ENCODE measurements at places on chromosomes 6 and 20.

GRCh38 chr20:25284131-25284601 is 36.3 kb downstream of the PYGB start:
- DNase-seq: no peak

GRCh38 chr6:7587631-7588100 is 2.3 kb upstream of the SNRNP48 start:
- DNase-seq: no peak

DNA sequence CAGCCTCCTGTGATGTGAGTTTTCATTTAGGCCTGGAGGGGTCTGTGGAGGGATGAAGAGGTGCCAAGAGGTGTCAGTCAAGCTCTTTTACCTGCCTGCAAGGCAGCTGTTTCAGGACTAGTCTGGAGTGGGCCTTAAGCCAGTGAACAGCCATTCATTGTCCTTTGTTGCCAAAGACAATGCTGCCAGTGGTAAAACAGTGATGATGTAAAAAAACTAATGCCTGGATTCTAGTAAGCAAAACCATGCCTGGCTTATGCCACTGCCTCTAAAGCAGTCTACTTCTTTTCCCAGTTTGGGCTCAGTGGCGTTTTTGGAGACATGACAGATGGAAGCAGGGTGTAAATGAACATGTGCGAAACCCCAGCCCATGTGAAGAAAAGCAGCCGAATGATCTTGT is 93.5 kb upstream of the KCNK16 start:
- no peak for DNase-seq

DNA sequence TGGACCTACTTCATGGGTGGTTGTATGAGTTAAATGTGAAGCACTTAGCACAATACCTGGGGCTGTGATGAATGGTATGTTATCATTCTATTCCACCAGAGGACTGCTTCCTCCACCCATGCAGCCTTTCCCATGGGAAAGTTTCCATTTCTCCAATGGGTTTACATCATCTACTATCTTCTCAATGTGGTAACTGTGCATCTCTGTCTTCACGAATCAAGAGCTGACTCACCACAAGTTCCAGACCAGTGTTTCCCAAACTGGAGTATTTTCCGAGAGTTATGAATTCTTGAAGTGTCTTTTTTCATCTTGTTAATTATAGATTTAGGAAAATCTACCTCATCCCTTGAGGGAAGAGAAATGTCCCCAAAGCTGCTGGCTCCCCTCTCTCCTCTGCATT is 182.8 kb downstream of the UNC5CL start:
- no peak for DNase-seq
